ENCODE measurements at places on chromosomes 2 and 18. TPM values are rescaled to one million over a fixed set of nuclear protein-coding genes. Genes with fewer than 3 reads are reported as not detected.

ANO7 gene
- 1.0 TPM for total RNA-seq

RAB1A gene
- total RNA-seq = 154 TPM

NEB gene
- total RNA-seq = 0.33 TPM

ICOS gene
- not detected for total RNA-seq

REEP1 gene
- total RNA-seq = 0.07 TPM

NEU4 gene
- total RNA-seq = 0.13 TPM

CENPA gene
- 2.7 TPM for total RNA-seq

LIPG gene
- 5.5 TPM for total RNA-seq

GAREM1 gene
- 3.5 TPM for total RNA-seq

IL1F10 gene
- not detected for total RNA-seq

HOXD12 gene
- total RNA-seq = not detected

CHST9 gene
- total RNA-seq = not detected

DBI gene
- 52.4 TPM for total RNA-seq

SUMO1 gene
- 52.6 TPM for total RNA-seq

SLC39A6 gene
- 186 TPM for total RNA-seq

PSMD14 gene
- 60.1 TPM for total RNA-seq

CRYGD gene
- not detected for total RNA-seq

IL36A gene
- total RNA-seq = not detected

CTAGE1 gene
- total RNA-seq = 0.07 TPM

VSNL1 gene
- total RNA-seq = 0.66 TPM

WDR35 gene
- total RNA-seq = 14.0 TPM

AGAP1 gene
- total RNA-seq = 19.0 TPM

PARD3B gene
- 13.6 TPM for total RNA-seq

SH3BP4 gene
- 35.6 TPM for total RNA-seq

ANKRD53 gene
- total RNA-seq = 0.30 TPM

ALLC gene
- not detected for total RNA-seq

LBH gene
- total RNA-seq = 253 TPM

GALM gene
- total RNA-seq = 7.8 TPM

DSG3 gene
- total RNA-seq = under 0.01 TPM

IGFBP5 gene
- total RNA-seq = 1,272 TPM

ACKR3 gene
- total RNA-seq = 9.2 TPM

OTOF gene
- not detected for total RNA-seq

GPBAR1 gene
- total RNA-seq = 0.03 TPM

OXER1 gene
- total RNA-seq = not detected

COMMD1 gene
- total RNA-seq = 29.2 TPM

PDCD1 gene
- not detected for total RNA-seq

ALPP gene
- total RNA-seq = not detected

MPV17 gene
- total RNA-seq = 71.7 TPM
